ENCODE measurements at places on chromosomes 13 and 19.

DNA sequence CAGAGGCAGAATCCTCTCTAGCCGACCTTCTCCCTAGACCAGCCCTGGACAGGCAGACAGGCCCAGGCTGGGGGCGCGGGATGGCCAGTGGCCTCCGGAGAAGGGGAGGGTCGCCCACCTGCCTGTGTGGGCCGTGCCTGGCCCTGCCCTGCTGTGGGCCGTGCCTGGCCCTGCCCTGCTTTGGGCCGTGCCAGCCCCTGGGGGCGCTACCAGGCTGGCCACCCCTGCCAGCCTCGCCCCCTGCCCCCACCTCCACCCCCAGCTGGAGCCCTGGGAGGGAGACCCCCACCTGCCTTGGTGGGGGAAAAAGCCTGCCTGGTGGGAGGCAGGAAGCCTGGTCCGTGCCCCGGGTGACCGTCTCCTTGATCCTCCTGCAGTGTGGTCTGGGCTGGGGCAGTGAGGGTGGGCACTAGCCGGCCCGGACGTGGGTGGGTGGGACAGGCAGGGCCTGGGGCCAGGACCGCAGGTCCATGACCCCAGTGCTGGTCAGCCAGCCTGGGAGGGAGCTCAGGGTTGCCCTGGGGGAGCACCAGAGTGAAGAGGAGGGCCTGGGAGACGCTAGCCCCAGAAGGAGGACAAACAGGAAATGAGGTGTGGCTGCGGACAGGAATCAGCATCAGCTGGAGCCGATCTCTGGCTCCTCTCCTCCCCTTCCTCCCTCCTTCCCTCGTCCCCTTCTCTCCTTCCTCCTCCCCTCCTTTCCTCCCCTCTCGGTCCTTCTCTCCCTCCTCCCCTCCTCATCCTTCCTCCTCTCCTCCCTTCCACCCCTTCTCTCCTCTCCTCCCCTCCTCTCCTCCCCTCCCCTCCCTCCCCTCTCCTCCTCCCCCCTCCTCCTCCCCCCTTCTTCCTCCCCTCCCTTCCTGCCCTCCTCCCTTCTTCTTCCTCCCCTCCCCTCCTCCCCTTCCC, 5.1 kb upstream of the MKNK2 start:
- peak; percentile 79 for DNase-seq

DNA sequence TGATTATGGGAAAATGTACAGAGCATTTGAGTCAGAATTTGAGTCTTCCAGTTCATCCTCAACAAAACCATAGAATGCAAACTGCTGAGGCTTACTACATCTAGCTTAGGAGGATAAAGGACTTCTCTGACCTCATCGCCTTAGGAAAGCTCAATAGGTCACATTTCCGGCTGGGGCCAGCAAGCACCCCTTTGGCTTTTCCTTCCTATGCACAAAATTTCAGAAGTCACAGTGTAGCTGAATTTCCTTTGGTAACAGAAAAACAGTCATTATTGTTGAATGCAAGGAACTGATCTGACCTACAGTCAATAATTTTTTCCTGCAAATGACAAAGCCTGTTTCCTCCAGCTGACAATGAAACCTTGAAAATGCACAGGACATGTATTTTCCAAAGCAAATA, 32.8 kb upstream of the LRCH1 start:
- no peak for DNase-seq

GRCh38 chr13:86447479-86447878, 648.3 kb upstream of the SLITRK6 start:
- DNase-seq, result no peak

DNA sequence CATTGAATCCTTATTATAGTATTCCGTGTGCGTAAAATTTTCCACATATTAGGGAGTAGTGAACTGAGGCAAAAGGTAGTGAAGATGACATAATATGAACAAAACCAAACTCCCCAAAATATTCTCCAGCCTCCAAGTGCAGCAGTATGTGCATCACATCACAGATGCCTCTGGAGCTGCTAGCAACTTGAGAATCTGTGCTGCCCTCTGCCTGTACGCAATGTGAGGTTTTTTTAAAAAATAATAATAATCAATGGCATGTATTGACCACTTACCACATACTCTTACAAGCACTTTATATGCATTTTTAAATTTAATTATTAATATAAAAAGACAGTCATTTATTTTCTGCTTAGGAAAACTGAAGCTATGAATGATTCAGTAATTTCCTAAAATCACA, 583.0 kb upstream of the SPRY2 start:
- DNase-seq, result no peak

- DNase-seq, result no peak
Measured at GRCh38 chr13:71875823-71876222, 8.8 kb upstream of the DACH1 start.

GRCh38 chr19:53864308-53864836, 3.3 kb upstream of the MYADM start:
- no peak for DNase-seq

- no peak for DNase-seq
Measured at GRCh38 chr13:72314210-72314609, 413.2 kb downstream of the MZT1 start.

- peak; percentile 17 for DNase-seq
Measured at GRCh38 chr19:36577271-36577996, 4.3 kb upstream of the ZNF529 start.

GRCh38 chr19:51644636-51645271, 1.9 kb downstream of the SIGLEC14 start:
- DNase-seq, result no peak

GRCh38 chr19:47417746-47418691, 1.3 kb downstream of the MEIS3 start:
- DNase-seq, result no peak

DNA sequence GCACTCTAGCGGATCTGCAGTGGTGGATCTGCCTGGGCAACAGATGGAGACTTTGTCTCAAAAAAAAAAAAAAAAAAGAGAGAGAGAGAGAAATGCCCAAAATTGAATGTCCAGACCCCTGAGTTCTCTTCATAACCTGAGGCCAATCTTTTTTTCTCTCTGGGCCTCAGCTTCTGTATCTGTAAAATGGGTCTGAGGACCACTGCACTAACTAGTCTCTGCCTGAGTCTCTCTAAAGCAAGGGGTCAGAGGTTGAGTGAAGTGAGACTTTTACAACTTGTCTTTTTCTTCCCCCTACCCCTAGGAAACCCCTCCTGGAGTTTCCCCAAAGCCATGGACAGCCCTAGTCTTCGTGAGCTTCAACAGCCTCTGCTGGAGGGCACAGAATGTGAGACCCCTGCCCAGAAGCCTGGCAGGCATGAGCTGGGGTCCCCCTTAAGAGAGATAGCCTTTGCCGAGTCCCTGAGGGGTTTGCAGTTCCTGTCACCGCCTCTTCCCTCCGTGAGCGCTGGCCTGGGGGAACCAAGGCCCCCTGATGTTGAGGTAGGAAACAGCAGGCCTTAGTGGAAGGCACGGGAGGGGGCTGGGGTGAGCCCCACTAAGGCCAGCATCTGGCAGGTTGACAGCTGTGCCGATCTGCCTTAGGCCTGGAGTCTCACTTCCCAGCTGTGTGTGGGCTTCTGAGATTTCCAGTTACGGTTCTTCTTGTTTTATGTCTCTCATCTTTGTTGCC, 1.8 kb downstream of the TMEM91 start:
- no peak for DNase-seq

- no peak for DNase-seq
Measured at GRCh38 chr13:62635161-62635560, 1219.5 kb upstream of the PCDH20 start.
